ENCODE measurements at places on chromosomes 2 and 18.

GRCh38 chr2:170436077-170436943 lies 258.4 kb downstream of the MYO3B start:
- DNase-seq: no peak

DNA sequence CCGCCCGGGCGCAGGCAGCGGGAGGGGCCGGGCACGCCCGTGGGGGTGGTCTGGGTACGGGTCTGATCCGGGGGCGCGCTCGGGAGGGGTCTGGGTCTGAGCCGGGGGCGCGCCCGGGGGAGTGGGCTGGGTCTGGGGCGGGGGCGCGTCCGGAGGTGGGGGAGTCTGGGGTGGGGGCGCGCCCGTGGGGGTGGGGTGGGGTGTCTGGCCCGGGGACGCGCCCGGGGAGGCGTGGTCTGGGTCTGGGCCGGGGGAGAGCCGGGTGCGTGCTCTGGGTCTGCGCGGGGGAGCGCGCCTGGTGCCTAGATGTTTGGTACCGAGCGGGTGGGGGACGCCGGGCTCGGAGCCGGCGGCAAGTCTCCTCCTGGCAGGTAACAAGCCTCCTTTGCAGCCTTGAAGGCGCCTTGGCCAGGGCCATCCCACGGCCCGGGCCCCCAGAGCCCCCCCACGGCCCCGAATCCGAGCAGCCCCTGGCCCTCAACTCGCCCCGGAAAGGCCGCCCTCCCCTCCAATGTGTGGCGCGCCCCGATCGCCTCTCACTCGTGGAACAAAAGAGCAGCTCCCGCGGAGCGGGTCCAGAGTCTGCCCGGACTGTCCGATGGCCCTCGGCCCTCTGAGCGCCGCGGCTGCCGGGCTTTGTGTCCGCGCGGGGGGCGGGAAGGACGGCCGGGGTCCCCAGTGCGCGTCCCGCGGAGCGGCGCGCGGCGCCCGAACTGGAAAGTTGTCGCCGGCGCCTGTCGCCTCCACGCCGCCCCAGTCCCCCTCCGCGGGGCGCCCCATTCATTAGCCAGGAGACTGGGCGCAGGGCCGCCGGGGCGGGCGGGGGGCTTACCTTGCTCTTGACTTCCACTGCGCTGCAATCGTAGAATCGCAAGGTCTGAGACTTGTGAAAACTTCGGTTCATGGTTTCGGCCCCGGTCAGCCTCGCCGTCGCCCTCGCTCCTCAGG lies 595 bp downstream of the PARD6G start:
- DNase-seq: no peak

GRCh38 chr2:72144632-72145288 lies 2.9 kb downstream of the CYP26B1 start:
- no peak for DNase-seq

GRCh38 chr2:190791347-190791975 lies 89.2 kb upstream of the GLS start:
- no peak for DNase-seq

- DNase-seq: no peak
Measured at GRCh38 chr2:207734264-207734635, 22.8 kb downstream of the CCNYL1 start.

DNA sequence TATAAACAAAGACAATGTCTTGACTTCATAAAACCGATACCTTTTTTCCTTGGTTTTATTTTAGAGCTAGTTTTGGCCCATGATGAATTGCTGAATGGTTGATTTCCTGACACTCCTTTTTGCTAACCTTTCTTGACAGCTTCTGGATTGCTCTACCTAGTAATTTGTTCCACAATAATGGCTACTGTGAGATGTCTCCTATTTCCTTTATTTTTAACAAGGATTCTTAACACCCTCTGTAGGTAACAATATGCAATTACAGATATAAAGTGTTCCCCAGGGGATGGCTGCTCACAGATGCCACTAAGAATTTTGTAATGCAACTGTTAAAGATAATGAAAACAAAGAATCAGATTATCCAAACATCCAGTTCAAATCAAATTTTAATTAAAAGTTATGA lies 100.8 kb upstream of the ATP5MC3 start:
- DNase-seq: no peak

- no peak for DNase-seq
Measured at GRCh38 chr2:102266204-102266603, 45.2 kb upstream of the IL1RL1 start.

DNA sequence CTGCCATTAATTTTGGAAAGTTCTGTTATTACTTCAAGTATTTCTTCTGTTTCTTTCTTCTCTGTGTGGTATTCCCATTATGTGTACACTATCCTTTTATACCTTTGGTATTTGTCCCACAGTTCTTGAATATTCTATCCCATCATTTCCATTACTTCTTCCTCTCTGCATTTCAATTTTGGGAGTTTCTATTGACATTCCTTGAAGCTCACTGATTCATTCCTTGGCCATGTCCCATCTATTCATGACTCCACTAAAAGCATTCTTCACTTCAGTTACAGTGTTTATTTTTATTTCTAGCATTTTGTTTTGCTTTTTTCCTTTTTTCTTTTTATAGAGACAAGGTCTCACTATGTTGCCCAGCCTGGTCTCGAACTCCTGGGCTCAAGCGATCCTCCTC lies 30.3 kb downstream of the PROC start:
- DNase-seq: no peak

- no peak for DNase-seq
Measured at GRCh38 chr2:128320192-128320905, 1.7 kb upstream of the HS6ST1 start.

- DNase-seq: no peak
Measured at GRCh38 chr2:121084130-121084680, 200.8 kb downstream of the TFCP2L1 start.

DNA sequence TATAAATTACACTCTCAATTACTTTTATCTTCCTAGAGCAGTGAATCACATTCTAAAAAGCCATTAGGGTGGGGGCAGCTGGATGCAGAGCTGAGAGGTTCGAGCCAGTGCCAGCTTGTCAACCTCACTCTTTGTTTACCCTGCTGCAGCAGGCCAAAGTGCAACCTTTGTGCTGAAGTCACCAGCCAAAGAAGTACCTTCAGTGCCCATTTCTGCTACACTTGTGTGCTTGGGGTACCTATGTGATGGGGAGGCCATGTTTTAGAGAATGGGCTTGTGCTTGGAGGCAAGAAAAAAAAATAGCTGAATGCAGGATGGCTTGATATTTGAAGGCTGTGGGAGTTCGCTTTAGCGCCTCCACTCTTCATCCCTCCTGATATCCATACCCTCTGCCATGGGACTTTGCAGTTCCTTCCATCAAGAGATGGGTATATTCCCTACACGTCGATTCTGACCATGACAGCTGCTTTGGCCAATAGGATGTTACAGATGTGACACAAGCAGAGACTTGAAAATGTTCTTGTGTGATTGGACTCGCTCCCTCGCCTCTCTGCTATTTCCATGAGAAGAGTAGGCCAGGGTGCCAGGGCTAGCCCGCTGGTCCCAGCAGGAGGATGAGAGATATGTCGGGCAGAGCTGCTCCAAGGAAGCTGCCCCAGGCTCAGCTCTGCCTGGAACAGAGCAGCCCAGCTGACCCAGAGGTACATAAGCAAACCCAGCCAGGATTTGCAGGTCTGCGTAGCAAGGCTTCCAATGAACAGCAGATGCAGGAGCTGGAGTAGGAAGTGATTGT lies 12.7 kb upstream of the FZD5 start:
- no peak for DNase-seq

GRCh38 chr2:113010088-113010487 lies 4.8 kb downstream of the IL36A start:
- no peak for DNase-seq

- DNase-seq: no peak
Measured at GRCh38 chr2:158097481-158097880, 4.2 kb upstream of the UPP2 start.

- DNase-seq: no peak
Measured at GRCh38 chr2:74441170-74441689, 507 bp downstream of the RTKN start.

DNA sequence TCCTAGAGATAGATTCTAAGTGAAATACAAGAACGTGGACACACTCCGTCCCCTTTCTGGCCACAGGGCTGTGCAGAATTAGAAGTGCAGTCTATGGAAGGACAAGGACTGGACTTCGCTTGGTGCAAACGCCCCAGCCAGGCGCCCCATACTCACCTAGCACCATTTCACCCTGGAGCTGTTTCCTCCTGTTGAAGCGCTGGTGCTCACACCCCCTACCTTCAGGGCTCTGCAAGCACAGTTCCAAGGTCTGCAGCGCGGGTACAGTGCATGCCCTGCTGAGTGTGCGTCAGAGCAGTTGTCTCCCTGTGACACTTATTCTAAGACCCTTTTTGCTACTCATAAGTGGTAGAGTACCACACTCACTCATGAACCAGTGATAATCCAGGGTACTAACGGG lies 3.0 kb downstream of the HPCAL1 start:
- DNase-seq: no peak

DNA sequence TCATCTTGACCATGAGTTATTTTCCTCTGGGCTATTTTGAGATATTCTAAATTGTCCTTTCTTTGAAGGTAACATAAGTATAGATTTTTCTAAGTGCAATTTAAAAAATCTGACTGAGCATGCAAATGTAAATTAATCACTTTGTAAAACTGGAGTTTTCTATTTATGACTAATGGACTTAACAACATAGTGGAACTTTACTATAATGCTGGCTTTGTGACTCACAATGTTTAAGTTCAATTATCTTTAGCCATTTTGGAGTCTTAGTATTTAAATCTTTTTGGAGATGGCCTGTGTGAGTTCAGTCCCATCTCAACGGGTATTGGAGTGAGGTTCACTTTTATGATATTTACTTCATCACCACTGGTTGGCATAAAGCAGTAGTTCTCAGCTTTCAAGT lies 35.2 kb upstream of the NOSTRIN start:
- no peak for DNase-seq

- no peak for DNase-seq
Measured at GRCh38 chr2:25619185-25619584, 54.2 kb downstream of the DTNB start.

- no peak for DNase-seq
Measured at GRCh38 chr2:119857742-119858141, 98.0 kb downstream of the PTPN4 start.

Measured in non-pigmented ciliary epithelial cell (primary cell).